ENCODE measurements at places on chromosomes 16 and 17.

DNA sequence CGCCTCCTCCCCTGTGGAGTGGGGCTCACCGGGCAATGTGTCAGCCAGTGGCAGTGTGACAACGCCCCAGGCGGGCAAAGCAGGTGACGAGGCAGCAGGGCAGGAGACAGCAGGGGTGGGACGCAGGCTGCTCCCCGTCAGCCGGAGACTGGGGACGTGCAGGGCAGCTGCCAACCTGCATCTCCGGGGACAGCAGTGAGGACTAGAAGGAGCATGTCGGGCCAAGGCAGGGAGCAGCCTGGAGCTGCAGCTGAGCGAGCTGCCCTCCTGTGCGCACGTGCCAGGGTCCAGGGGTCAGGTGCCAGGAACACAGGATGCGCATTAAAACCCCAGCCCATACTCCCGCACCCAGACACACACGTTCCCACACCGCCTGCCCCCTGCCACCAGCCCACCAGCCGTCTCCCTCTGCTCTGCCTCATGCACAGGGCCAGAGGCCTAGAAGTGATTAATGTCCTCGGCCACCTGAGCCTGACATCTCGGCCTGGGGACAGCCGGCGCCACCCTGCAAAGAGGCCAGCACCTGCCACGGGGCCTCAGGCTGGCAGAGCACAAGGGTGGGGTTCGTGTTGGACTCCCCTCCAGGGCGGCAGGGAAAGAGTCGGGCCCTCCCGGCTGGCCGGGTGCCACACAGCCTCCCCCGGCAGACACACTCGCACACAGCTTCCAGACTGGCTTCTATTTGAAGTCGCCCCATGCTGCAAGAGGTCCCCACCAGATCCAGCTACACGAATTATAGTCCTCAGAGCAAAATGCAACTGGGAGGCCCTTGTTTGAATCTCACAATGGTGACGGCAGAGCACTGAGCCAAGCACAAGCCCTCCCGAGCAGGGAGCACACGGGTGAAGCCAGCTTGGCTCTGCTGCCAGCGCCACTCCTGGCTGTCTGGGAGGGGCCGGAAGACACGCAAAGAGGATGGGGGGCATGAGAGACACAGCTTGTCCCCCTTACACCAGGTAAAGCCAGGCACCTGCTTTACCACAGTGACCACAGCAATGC lies 90.4 kb downstream of the RBFOX3 start:
- no peak for DNase-seq

GRCh38 chr16:49637933-49638672 lies 217.8 kb downstream of the ZNF423 start:
- DNase-seq = no peak

GRCh38 chr17:77253611-77254051 lies 112.9 kb downstream of the SEC14L1 start:
- no peak for DNase-seq

DNA sequence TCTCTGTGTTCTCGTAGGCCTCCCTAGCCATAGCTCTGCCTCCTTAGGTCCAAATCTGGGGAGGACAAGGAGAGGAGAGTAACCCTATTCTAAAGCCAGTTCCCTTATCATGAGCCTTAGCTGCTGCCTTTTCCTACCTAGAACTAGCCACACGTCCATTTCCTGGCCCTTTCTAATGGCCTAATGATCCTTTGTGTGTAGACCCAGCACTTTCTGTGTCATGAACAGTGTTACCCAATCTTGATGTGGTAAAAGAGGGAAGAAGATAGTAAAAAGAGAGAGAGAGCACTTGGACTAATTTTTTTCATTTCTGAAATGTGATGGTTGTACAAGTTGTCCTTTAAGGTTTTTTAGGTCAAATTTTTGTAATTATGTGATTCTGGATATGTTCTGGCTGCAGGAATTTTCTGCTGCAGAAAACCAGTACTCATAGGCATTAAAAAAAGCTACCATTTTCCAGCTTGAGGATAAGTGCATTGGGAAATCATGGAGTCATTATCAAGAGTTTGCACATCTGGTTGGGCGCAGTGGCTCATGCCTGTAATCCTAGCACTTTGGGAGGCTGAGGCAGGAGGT lies 18.2 kb downstream of the CASC3 start:
- DNase-seq = peak; percentile 52

DNA sequence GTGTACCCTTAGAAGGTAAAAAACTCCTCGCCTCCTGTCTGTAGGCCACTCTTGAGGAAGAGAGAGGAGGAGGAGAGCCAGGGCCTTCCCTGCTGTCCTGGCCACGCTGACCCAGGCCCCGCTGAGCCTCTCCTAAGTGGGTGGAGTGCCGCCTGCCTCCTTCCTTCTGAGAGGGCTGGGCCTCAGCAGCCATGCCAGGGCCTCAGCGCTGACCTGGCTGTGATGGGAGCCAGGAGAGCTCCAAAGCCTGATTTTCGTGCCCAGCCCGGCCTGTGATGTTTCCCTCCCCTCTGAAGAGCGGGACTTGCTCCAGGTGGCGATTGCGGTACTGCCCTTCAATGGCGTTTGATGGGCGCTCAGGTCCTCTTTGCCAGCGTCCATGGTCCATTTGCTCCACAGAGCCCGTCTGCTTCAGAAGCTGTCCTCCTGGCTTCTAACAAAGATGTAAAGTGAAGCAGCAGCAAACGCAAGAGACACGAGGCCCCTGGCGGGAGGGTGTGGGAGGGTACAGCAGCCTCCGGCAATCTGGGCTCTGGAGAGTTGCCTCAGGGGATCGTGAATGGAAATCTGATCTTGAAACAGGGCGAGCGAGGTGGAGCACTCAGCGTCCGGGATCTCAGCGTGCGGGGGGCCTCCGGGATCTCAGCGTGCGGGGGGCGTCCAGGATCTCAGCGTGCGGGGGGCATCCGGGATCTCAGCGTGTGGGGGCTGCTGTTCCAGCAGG lies 93.5 kb downstream of the NPIPB11 start:
- no peak for DNase-seq

- DNase-seq = no peak
Measured at GRCh38 chr16:9345046-9345445, 253.6 kb downstream of the HAPSTR1 start.

DNA sequence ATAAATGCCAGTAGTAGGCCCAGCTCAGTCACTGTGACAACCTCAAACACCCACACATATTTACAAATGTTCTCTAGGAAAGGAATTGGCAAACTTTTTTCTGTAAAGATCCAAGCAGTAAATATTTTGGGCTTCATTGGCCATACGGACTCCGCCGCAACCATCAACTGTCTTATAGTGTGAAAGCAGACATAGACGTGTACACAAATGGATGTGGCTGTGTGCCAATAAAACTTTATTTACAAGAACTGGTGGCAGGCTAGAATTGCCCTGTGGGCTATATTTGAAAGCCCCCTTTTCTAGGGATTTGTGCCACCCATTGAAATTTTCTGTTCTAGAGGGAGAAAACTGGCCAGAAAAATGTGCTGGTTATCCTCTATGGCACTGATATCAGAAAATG lies 683.8 kb upstream of the EEF2KMT start:
- DNase-seq = no peak

GRCh38 chr16:1923299-1924034 lies 5.3 kb upstream of the HS3ST6 start:
- DNase-seq = no peak

DNA sequence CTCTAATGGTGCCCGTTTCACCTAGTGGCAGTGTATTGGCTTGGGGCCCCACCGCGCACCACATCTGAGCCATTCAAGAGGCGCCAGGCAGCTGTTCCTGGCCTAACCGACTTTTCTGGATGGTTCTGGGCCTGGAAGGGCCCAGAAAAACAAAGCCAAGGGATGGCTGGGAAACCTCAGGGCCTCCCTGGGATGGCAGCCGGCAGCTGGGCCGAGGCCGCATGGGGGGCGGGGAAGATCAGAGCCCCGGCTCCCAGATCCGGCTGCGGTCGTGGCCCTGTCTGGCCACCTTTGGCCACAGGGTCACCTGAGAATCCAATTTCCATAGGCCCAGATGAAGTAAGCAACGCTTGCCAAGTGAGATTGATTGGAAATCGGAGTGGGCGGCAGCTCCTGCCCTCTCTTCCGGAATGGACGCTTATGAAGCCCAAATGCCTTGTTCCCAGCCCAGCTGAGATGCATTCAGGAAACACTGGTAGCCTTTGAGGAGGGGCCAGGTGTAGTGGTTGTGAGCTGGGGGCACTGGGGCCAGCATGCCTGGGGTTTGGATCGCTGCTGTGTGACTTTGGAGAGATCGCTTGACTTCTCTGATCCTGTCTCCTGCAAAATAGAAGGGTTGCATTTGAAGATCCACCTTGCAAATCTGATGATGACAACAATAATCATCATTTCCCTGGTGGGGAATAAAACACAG lies 163.8 kb upstream of the GSE1 start:
- no peak for DNase-seq

GRCh38 chr16:87447323-87447722 lies 45.5 kb downstream of the ZCCHC14 start:
- no peak for DNase-seq

DNA sequence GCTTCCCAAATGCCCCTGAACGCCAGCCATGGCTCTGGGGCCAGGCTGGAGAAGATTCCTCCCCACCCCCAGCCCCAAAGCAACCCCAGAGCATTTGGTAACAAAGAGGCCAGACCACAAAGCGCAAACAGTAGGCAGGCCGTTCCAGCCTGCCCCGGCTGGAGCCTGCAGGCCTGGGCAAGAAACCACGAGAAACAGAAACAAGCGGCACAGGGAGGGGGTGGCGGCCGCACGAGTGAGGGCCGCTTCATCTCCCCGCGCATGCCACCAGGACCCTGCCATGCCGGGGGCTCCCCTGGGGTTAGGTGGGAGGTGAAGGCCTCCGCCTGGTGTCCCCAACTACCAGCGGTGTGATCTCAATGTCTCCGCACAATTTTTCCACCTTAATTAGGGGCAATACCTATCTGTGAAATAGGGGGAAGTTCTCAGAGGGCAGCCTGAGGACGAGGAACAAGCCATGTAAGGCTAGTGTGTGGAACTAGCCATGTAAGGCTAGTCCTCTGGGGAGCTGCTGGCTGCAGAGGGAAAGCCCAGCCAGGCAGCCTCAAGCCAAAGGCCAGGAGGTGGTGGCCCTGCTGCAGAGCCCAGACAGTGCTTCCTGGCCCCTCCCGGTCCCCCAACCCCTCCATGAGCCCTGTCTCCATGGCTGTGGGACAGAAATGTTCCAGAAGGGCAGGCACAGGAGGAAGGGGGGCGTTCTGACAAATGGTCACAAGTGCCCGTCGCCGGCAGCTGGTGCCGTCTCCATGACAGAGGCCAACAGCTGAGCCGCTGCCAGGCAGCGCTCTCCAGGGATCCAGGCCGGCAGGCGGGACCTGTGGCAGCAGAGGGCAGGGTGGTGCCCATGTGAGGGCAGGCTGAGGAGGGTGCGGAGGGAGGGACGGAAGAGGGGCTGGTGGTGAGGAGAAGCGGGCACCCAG lies 14.5 kb upstream of the MTSS2 start:
- peak; percentile 27 for DNase-seq

DNA sequence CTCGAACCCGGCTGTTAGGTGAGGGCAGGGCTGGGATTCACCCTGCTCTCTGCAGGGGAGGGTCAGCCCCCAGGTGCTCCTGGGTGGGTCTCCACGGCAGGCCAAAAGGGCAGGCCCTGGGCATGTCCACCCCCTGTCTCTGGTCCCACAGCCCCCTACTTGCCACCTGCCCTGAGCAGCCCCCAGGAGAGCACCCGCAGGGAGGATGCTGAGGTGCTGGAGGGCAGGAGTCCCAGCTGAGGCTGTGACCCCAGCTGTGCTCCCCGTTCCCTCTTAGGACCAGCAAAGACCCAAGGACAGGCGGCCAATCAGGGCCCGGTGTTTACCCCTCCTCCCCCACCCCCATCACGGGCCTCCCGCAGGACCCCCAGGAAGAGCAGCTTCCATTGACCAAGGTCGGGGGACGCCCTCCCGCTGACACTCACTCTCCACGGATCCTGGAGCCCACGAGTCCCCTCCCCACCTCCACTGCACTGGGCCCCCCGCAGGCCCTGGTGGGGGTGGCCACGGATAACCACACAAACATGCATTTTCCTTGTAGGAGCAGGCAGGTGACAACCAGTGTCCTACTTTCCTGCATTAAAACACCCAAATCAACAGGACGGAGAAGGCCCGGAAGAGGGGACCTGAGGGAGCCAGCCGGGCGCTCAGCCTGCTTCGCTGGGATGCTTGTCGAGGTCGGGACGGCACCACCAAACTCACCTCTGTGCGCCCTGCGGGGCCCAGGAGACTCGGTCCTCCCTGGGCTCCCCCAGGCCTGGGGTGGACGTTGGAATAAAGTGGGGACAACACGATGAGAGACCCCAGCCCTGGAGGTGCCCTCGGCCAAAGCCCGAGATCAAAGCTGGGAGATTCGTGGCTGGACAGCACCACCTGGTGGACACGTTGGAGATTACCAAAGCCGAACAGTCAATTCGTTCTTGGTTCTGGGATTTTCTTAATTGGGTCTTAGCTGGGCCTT lies 22.5 kb upstream of the ENPP7 start:
- DNase-seq = no peak

GRCh38 chr17:7097940-7098339 lies 16.7 kb downstream of the ASGR2 start:
- DNase-seq = no peak

GRCh38 chr17:3738562-3739295 lies 15.0 kb downstream of the HASPIN start:
- no peak for DNase-seq

DNA sequence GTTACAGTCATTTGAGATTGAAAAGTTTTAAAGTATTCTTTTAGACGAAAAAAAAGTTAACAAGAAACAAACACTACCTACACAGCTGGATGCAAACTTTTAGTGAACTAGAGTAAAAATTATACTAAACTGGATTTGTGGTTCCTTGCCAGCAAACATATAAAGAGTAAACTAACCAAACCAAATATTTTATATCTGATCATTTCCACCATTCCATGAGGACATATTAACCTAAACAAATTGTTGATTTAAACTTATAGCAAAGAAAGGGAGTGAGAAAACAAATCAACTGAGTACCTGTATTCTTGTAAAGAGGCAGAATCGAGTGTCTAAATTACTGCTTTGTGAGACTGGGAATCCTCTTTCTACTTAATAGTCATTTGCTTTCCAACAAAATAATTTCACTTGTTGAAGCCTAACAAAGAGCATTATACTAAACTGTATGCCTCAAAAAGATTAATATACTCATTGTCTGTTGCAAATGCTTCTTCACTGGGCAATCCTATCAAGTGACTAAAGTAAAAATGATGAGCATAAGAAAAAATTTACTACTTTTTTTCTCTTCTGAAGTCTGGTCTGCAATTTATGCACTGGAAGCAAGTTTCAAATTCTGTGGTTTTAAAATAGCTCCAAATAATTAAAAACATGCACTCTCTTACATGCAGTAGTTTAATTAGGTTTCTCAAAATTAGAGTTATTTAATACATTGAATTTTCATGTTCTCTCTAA lies 37.5 kb downstream of the AKAP10 start:
- DNase-seq = no peak

- no peak for DNase-seq
Measured at GRCh38 chr17:34443619-34444469, 80.8 kb upstream of the CCL1 start.

- no peak for DNase-seq
Measured at GRCh38 chr17:9237661-9238301, 216.5 kb downstream of the NTN1 start.

- DNase-seq = no peak
Measured at GRCh38 chr16:53968896-53969295, 264.9 kb downstream of the FTO start.

- no peak for DNase-seq
Measured at GRCh38 chr17:19023209-19023999, 18.8 kb upstream of the FAM83G start.

Data from GF-D8 (cell line).